ENCODE measurements at places on chromosomes 16 and 17.

DNA sequence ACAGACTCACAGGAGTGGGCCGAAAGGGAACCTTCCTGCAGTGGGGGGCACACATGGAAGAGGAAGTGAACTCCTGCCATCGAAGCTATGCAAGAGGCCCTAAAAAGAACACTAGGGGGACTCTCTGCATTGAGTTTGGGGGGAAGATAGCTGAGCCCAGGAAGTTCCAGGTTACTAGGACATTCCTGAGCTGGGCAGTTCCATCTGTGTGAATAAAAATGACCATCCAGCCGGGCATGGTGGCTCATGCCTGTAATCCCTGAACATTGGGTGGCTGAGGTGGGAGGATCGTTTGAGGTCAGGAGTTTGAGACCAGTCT is 211.8 kb downstream of the ZNF423 start:
- peak; percentile 44 for DNase-seq

- no peak for DNase-seq
Measured at GRCh38 chr17:60315650-60316049, 76.3 kb downstream of the USP32 start.

- DNase-seq, result no peak
Measured at GRCh38 chr17:12097326-12097725, 76.6 kb downstream of the MAP2K4 start.

GRCh38 chr17:1360975-1361374 is 39.0 kb downstream of the YWHAE start:
- no peak for DNase-seq

GRCh38 chr16:306911-307370 is 24.0 kb downstream of the PDIA2 start:
- DNase-seq, result no peak

GRCh38 chr17:19940722-19941464 is 36.7 kb downstream of the AKAP10 start:
- peak; percentile 57 for DNase-seq

All from GM23248 (cell line).